ENCODE measurements at places on chromosomes 2 and 18.

DNA sequence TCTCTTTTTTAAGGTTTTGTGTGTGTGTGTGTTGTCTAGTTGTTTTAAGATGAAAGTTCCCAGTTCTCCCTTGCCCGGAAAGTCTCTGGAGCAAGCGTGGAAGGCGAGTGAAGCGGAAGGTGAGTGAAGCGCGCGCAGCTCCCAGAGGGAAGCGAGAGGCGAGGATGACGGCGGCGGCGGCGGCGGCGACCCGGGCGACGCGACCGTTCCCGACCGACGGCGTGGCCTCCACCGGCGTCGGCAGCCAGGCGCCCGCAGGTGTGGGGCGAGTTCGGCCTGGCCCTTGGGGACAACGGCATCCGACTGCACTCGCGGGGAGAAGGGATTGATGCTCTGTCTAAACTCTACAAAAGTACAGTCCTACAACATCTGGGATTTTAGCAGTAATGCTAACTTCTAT is 321.9 kb downstream of the CELF4 start:
- DNase-seq: no peak

DNA sequence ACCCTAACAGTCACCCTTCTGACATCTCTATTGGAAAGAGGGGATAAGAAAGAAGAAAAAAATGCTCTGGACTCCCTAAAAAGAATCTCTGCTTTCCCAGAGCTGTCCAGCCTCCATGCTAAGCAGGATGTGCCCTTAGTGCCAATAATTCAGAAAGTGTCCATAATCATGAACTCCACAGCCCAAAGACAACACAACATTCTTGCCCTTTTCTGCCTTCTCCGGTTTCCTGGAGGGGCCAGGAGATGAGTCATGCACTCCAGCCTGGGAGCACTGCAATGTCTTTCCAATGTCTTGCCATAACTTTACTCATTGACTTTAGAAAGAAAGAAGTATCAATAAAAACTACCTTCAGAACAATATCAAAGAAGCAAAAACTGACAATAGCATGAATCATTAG is 44.0 kb downstream of the KLF7 start:
- DNase-seq: no peak

DNA sequence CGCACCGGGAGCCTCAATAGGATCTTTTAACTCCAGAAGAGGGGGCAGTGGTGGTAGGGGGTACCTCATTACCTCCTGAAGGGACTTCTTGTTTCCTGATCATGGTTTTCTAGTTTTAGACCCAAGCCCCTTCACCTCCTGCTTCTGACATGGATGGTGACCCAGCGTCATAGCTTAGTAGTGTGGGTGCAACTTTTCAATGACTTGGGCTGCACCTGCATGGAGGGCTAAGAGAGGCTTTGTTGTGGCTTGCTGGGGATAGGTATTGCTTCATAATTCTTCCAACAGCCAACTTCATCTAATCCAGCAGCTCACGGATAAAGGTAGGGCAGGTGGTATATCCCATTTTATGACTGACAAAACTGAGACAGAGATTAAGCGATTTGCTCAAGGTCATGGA is 3.0 kb downstream of the SLC1A4 start:
- no peak for DNase-seq

DNA sequence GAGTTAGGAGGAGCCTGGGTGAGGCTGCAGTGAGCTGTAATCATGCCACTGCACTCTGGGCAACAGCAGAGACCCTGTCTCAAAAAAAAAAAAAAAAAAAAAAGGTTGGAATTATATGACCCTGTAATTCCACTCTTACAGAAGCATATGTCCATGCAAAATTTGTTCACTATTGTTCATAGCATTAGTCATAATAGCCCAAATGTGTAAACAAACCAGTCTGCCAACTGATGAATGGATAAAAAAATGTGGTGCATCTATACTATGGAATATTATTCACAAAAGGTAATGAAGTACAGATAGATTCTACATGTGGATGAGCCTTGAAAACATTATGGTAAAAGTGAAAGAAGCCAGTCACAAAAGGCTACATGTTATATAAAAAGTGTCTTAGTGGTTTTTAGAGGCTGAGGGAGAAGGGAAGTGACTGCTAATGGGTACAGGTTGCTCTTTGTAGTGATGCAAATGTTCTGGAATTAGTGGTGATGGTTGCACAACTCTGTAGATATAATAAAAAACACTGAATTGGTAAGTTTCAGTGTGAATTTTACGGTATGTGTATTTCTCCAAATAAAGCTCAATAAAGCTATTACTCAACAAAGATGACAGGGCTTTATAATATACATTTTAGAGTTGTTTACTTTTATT is 9.4 kb downstream of the COA5 start:
- DNase-seq: no peak

DNA sequence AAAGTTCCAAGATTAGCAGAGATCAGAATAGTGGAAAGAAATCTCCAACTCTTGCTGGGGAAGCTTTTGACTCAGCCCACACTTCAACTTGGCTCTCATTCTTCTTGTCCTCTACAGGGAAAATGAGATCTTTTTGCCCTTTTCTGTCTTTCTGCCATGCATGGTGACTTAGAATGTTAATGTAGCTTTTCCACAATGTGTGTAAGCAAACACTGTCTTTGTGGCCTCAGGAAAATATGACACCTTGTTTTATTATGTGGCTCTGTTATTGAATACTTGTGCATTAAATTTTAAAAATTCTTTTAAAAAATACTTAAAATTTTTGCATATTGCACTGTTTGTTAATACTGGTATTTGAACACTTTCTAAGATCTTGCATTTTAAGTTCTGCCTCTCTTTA is 65.4 kb upstream of the WDR75 start:
- DNase-seq: no peak

DNA sequence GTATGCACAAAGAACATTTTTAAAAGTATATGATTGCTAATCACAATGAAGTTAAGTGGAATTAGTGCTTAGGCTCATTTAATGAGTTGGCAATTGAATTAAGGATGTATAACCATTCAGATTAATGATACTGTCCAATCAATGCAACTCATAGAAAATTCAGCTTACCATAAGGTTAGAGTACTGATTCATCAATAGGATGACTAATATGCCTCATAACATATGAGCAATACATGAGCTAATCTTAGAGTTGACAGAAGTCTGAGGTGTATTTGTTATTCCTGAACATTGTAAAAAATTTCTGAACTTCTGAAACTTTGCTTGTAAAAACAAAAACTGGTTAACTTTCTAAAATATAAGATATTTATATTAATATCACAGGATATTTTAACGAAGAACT is 118.3 kb upstream of the NETO1 start:
- no peak for DNase-seq

DNA sequence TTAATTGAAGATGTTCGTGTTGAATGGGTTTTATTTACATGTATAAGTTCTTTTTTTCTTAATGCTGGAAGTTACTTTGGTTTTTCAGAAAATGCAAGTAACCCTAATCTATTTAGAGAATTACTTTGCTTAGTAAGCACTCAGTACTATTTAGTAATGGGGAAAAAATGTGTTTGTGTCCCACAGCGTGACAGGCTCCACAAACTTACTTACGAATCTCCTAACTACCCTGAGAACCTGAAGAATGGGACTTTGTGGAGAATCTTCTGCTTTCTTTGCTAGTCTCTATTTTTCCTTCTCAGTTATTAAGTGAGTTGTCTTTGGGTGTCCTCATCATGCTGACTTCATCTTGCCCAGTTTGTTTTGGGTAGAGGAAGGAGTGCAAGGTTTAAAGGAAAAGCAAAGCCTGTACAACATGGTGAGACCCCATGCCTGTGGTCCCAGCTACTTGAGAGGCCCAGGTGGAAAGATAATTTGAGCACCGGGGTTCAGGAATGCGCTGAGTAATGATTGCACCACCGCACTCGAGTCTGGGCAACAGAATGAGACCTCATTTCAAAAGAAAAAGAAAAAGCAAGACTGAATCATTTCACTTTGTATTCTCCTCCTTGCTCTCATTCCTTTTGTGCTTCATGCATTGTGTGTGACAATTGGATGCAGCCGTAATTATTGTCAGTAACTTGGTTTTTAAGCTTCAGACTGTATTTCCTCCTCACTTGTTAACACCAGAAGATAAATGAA is 10.2 kb downstream of the NEDD4L start:
- peak; percentile 26 for DNase-seq

DNA sequence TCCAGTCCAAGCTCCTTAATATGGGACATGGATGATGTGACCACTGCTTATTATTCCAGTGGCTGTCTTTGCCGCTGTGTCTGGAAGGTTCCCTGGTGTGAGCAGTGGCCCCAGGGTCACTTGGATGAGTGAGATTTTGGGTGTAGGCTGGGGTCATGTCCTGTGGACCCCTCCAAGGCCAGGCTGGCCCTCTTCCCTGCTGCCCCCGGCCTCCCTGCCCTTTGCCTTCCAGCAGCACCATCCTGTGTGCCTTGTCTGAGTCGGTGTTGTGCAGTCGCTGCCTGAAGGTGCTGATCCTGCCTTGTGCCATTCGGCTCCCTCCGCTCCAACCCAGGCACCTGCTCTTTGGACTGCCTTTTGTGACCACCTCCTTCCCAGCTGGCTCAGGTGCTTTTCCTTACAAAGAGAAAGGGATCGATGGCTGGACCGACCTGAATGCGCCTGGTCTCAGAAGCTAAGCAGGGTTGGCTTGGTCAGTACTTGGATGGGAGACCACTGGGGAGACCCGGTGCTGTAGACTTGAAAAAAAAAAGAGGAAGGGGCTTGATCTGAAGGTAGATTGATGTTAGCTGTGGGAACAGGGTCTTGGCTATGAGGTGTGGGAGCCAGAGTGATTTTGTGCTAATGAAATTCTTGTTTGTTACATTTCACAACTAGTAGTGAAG is 16.7 kb upstream of the GREB1 start:
- no peak for DNase-seq

DNA sequence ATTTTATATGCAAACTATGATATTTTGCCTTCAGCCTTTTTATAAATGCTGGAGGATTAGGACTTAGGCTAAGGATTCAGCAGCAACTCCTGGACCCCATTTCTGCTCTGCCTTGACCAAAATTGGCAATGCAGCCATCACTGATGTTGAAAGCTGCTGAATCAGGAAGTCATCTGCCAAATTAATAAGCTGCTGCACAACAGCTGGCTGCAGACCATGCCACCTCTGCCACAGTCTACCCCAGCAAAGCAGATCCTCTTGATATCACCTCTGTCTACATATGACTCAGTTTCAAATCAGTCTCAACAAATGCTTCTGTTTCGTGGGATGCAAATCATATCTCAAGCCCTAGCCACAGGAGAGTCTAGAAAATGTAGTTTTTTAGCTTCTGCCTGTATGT is 7.1 kb upstream of the SOS1 start:
- DNase-seq: no peak

DNA sequence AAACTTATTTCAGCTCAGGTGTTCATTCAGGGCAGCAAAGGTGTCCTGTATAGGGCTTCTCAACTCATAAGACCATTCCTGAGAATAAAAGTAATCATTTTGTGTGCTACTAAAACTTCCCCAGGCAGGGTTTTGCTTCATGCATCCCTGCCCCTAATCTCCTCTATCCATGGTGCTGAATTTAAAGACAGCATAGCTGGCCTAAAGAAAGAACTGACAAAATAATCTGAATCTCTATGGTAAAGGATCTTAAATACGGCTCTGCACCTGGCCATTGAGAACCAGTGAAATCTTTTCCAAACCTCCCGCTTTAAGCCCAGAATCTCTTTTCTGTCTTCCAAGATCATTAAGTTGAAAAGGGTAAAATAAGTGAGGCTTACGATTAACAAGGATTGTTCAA is 292.1 kb upstream of the KLHL29 start:
- no peak for DNase-seq

GRCh38 chr2:76194031-76194775 is 483.5 kb upstream of the GCFC2 start:
- DNase-seq: no peak

- DNase-seq: no peak
Measured at GRCh38 chr2:187774551-187775071, 220.4 kb upstream of the TFPI start.

- no peak for DNase-seq
Measured at GRCh38 chr2:203446071-203446481, 89.0 kb downstream of the RAPH1 start.

DNA sequence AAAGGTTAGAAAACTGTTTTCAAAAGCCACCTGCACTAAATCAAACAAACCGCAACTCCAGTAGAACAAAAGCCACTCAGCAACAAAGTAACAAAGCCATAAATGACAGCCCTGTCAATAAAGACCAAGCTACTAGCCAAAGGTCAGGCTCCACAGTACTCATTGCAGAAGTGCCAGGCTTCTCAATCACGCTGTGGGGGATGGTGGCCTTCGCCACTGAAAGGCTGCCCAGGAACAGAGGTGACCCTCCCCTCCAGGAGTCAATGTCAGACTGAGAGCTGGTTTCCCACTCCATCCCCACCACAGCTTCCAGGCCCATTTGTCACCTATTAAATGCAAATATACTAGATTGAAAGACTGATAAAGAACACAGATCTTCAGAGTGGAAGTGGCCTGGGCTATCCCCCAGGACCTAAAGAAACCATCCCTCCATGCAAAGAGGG is 5.9 kb downstream of the ATP8B1 start:
- DNase-seq: no peak

DNA sequence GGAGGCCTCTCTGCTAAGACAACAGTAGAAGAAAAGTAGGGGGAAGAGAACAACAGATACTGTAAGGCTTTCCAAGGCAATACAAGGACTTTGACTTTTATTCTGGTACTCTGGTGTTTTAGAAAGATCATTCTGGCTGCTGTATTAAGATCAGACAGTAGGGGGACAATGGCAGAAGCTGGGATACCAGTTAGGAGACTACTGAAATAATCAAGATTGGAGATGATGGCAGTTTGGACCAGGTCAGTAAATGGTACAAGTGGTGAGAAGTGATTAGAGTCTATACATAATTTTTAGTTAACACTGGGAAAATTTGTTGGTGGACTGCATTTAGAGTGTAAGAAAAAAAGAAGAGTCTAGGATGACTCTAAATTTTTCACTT is 139.7 kb downstream of the ROCK1 start:
- peak; percentile 27 for DNase-seq

DNA sequence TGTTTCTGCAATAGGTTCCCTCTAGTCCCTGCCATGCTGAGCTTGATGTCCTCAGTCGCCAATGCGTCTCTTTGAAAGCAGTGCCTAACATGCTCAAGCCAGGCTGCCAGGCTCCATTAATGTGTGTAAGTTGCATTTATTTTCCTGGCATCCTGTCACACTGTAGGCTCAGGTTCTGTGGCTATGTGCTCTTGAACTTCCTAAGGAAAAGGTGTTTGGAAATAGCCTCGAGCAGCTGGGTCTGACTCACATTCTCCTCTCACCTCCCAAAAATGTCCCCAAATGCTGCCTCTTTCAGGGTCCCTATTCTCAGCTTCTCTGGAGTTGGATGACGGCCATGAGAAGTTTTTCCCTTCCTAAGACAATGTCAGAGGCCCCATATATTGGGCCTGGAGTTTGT is 58.0 kb upstream of the SLC14A2 start:
- DNase-seq: no peak

DNA sequence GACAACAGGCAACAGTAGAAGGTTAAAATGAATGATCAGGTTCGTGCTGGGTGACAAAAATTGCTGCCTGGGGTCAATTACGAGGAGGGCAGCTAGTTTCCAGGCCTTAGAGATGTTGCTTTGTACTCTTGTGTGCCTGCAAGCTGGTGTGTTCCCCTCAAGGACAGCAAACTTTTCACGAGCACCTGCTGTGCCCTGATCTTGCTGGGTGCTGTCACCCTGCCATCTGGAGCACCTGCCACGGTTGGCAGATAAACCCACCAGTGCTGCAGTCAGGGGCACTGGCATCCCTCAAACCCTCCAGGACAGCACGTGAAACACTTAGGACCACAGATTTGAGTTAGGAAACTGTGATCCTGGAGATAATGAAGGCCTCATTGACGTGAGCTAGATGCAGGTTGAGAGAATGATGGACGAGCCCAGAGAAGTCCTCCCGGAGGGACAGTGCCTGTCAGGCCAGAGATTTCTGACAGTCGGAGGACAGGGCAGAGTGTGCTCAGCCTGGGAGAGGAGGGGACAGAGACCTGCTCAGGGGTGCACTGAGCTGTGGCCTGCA is 104.3 kb upstream of the RAB12 start:
- no peak for DNase-seq

Data from A549 (cell line).